ENCODE measurements at places on chromosomes 12 and 14.

- no peak for DNase-seq
Observed at GRCh38 chr14:69010648-69011047, 31.5 kb upstream of the ACTN1 start.

DNA sequence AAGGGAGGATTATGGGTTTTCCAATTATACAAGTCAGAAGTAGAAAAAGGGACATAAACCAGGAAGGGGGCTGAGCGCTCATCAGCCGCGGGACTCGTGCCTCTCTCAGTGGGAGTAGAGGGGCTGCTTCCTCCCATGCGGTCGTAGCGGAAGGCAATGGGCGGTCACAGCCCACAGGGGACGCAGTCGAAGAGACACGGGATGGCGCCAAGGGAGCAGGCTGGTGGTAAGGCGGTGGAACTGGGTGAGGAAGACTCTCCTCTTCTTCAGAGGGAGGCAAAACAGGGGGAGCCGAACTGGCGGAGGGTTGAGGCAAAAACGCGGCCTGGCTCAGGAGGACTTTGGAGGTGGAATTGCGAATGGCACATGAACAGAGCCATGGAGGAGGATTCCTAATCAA, 677.7 kb downstream of the TMEM121 start:
- no peak for DNase-seq

DNA sequence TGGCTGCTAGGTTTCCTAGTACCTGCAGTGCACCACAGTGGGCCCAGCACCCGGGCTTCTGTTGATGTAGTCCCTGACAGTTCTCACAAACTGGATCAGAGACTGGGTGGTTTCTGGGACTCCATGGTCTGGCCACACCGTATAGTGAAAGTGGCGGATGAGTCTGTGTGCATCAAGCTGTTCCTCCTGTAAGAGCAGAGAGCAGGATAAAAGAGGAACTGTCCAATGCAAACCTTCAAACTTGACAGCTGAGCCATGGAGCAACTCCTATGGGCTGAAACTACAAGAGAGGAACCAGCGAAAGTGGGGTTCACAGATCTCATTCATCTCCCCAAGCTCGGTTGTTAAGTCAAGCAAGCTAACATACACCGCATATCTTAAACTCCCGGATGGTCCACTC, 102.8 kb downstream of the PTPRB start:
- DNase-seq, result no peak

GRCh38 chr12:6460751-6461371, 9.0 kb downstream of the TAPBPL start:
- DNase-seq, result no peak

DNA sequence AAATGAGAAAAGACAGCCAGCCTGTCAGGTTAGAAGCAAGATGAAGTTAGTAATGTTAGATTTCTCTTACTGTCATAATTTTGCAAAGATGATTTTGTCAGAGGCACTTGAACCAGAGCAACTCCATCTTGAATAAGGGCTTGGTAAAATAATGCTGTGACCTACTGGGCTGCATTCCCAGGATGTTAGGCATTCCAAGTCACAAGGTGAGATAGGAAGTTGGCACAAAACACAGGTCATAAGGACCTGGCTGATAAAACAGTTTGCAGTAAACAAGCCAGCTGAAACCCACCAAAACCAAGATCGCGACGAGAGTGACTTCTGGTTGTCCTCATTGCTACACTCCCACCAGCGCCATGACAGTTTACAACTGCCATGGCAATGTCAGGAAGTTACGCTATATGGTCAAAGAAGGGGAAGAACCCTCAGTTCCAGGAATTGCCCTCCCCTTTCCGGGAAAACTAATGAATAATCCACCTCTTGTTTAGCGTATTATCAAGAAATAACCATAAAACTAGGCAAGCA, 1313.5 kb upstream of the TMEM132C start:
- no peak for DNase-seq

GRCh38 chr12:64673490-64674169, 63.3 kb downstream of the RASSF3 start:
- no peak for DNase-seq

DNA sequence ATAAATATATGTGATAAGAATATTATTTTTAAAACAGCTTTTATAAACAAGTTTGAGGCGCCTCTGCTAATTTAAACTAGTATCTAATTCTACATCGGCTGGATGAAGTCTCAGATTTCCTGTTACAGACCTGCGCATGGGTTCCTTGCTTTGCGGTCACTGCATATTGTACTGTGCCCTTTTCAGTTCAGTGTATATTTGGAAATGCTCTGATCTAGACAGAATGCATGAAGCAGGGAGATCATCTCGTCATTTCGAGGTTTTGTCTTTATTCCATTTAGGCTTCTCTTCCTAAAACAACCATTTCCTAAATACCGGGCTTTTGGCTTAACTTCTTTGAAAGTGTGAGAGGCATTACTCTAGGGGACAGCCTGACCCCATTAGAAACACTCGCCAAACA, 25.6 kb downstream of the CRACR2A start:
- DNase-seq, result no peak

DNA sequence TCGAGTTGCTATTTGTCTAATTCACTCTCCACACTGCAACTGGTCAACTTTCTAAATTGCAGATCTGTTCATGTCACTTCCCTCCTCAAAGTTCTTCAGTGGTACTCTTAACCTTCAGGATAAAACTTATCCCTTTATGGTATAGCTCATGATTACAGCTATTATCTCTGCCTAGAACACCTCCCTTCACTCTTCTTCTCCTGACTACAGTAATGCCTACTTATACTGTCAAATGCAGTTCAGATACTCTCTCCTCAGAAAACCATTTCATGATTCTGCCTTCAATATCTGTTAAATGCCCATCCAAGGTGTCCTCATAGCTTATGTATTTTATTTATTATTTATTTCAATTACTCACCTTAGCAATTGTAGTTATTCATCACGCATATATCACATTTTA, 85.5 kb downstream of the FAR2 start:
- DNase-seq, result no peak
